ENCODE measurements at places on chromosomes 12 and 14.

GRCh38 chr12:67122584-67122983, 146.6 kb upstream of the CAND1 start:
- DNase-seq = no peak

GRCh38 chr14:76154539-76155126, 2.9 kb downstream of the GPATCH2L start:
- no peak for DNase-seq

DNA sequence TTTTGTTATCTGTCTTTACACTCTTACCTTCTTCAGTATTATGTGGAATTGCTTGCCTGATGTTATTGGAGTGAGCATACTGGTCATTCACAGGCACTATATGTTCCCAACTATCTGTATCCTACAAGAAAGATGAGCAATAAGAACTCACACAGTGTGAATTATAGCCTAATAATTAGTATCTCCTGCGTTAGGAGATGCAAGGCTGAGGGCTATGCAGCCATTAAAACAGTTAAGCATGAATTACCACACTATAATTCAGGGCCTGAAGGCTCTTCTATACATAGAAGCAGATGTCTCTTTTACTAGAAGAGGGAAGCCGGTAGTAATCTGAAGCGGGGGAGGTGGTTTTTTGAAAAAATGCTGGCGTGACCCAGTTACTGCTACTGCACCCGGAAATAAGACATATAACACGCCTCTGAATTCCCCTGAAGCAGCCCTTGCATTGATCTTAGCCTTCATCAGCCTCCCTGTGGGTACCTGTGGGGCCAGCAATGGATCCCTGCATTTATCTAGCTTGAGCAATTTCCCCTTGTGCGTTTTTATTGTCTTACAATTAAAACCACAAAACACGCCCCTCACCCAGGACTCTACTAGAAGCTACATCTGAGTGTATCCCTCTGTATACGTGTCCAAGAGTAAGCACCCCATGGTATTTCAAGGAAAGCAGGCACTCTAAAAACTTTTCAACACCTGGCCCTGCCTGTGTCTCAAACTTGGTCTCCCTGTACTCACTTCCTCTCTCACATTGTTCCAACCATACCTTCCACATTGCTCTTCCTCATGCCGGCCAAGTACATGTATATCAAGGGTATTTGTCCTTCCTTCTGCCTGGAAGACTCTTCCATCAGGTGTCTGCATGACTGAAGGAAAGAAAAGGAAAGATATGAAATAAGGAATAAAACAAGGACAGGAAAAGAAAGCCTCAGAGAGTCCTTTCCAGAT, 210.9 kb upstream of the ARID2 start:
- no peak for DNase-seq

GRCh38 chr14:53231171-53231570, 78.0 kb upstream of the DDHD1 start:
- no peak for DNase-seq

DNA sequence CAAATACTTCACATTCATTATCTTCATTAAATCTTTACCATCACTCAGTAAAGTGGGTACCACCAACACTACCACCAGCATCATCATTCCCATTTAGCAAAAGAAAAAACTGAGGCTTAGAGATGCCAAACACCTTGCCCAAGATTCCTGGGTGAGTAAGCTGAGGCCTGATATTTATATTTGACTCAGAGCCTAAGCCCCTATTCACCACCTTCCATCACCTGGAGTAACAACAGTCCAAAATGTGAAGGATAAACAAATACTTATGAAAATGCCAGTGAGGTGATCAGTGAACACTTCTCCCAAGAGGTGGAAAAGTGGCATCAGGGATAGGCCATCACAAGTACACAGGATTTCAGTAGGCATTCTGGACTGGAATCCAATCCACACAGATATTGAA, 3.7 kb downstream of the SLC38A1 start:
- DNase-seq = no peak

DNA sequence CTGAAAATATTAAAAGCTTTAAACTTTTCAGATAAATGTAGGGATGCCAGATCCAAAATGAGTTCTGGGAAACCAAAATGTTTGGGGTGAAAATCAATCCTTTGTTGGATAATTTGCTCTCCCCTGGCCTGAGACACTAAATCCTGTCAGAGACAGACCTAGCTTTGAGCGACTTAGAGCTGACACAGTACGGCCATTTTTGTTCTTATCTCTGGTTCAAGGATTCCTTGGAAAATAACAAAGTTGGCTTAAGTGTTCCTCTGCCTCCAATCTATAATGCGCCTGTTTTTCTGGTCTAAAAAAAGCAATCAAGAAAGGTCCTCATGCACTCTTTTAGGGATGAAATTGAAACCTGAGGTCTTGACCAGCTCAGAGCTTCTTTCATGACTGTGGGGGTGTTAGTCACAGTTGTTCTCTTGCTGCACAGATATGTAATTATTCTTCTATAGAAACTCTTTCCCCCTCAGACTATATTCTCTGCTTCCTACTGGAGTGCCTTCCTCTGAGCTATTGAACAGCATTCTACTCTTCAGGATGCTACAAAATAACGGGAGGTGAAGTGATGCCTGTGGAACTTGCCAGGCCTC, 52.3 kb upstream of the EGLN3 start:
- DNase-seq = no peak

GRCh38 chr12:74671421-74671820, 133.8 kb downstream of the ATXN7L3B start:
- DNase-seq = no peak

DNA sequence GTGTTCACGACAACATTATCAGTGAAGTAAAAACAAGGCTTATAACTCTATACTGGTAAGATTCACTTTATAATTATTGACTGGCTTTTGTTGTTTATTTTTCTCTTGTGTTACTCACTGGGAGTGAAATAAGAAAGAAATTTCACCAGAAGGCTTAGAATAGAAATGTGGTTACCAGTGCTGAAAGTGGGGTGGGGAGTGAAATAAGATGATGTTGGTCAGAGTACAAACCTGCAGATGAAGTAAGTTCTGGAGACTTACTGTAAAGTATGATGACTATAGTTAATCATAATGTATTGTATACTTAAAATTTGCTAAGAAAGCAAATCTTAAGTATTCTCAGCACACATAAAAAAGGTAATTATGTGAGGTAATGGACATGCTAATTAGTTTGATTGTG, 198.4 kb downstream of the KLHL28 start:
- no peak for DNase-seq

DNA sequence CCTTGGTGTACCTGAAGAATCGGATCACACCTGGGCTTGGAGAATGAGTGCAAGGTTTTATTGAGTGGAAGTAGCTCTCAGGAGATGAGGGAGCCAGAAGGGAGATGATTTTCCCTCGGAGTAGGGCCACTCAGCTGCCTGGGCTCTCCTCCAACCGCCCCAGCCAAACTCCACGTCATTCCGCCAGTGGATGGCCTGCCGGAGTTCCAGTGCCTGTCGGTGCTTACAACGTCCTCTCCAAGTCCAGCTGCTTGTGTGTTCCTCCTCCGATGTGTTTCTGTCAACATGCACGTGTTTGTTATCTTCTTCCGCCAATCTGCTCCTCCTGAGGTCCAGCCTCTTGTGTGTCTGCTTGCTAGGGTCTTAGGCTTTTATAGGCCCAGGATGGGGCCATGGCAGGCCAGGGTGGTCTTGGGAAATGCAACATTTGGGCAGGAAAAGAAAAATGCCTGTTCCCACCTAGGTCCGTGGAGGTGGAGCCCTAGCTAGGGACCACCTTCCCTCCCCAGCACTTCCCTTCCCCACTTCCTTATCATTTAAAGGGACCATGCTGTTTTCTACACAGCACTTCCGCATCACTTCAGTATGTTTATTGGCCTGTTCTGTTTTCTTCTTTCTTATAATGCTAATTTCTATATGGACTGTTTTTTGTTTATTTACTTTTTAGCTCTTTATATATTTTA, 343.2 kb downstream of the PDZRN4 start:
- peak; percentile 33 for DNase-seq

DNA sequence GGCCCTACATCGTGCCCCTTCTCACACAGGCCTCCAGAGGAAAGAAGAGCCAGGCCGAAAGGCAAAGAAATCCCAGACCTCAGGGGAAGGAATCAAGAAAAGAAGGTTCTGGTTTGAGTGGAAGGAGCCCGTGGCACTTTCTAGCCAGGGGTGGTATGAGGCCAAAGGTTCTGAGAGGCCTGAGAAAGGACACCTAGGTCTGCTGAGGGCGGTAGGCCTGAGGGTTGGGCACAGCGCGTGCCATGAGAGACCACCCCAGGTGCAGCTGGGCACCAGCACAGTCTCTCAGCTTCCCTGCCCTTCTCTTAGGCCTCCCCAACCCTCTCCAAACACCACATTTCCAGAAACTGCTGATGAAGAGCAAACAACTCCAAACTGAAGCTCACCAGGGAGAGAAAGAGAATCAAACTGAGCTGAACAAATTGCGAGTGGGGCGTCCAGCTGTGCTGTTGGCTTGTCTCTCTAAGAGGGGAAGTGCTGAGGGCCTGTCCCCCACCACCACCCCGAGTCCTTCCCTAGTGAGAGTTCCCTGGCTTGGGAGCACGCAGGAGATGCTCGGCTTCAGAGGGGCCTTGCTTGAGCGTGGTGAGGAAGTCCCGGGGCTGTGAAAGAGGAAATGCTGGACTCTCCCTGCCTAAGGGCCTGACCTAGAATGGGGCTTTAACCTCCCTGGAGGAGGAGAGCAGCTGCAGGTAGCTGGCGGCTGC, 184.8 kb downstream of the ZFP36L1 start:
- no peak for DNase-seq

DNA sequence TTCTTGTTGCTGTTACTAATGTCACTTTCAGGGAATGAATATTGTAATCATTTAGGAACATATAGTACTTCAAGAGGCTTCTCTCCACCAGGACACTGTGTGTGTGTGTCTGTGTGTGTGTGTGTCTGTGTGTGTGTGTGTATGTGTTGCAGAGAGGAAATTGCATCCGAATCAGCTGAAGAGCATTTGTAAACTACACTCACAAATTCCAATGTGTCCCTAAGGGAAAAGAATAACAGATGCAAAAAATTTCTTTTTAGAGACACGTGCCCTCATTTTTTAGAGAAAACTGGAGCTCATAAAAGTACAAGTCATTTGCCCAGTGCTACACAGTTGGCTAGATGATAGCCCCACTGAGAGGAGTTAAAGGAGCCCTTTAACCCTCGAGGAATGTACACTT, 168.8 kb downstream of the ANO4 start:
- no peak for DNase-seq

DNA sequence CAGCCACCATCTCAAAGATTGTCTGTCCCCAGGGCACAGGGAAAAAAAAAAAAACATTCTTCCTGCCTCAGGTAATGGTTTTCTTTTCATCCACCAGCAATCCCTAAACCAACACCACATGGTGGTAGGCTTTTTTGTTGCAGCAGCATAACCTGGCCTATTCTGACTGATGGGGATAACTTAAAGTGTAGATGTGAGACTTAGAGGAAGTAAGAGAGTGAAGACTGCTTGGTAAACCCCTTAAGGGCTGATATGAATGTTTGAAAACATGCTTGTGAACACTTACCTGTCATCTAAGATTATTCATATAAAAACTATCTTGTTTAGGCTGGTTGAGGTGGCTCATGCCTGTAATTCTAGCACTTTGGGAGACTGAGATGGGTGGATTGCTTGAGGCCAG, 130.2 kb upstream of the RAP1B start:
- no peak for DNase-seq

DNA sequence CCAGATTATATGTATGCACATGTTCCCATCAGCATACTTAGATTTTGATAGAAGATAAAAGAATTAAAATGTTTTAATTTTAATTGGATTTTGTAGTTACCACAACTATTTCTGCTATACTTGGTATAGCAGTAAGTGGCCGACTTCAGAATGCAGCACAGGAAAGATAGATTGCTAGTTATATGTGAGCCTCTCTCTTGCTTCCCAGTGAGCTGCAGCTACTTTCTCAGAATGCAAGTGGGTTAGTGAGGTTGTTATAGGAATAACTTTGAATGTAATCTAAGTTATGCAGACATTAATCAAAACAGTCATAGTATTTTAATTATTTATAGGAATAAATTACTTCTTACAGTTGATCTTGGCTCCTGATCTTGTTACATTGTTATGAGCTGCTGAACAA, 240.6 kb downstream of the RAD51B start:
- no peak for DNase-seq

GRCh38 chr14:79586989-79587598, 624.2 kb downstream of the DIO2 start:
- no peak for DNase-seq

- no peak for DNase-seq
Measured at GRCh38 chr12:29655861-29656260, 127.9 kb downstream of the TMTC1 start.

DNA sequence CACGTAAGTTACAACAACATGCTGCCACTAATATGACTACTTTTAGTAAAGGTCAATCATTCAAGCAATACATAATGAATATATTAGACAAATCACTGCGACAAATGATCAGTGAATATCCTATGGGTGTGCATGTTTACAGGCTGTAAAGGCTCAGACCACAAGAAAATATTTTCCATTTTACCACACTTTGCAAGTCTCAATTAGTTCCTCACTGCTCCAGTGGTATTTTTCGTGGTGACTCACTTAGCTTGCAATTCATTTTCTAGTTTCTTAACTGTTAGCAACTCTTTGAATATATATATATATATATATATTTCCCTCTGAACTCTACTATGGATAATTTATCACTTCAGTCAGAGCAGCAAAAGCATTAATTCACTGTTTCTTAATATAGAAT, 96.9 kb downstream of the EML5 start:
- DNase-seq = no peak

DNA sequence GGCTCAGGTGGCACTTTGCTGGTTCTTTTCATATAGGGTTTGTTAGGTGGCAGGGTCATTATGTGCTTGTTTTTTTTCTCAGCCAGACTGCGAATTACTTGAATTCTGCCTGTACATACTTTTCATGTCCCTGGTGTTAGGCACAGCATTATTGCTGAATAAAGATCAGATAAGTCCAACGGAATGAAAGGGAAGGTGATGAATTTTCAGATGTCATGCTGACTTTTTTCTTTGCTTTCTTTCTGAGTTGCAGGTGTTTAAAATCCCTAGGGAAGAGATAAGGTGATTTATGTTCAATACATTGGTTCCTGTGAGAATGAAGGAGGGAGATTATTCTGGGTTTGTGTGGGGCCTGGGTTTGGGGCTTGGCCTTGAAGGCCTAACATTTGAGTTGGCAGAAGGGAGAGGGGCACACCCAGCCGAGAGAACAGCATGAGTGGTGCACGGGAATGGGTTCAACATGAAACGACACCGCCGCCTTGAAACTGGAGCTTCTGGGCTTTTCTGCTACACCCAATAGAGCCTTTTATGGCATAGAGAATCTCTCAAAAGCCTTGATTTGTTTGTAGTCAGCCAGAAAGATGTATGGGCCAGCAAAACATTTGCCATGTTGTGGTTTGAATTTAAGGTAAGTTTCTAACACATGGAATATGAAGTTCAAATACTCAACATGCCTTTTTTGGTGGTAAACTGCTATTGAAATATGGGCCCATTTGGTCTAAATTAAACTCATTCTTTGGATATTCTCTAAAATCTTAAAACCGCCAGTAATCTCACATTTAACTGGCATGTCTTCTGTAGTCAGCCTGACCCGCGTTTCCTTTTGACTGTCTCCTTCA, 477.0 kb downstream of the PCNX1 start:
- DNase-seq = no peak

GRCh38 chr14:103763730-103764488, 48.3 kb downstream of the ZFYVE21 start:
- no peak for DNase-seq

- DNase-seq = no peak
Measured at GRCh38 chr14:74241652-74242017, 2.4 kb downstream of the VSX2 start.

- no peak for DNase-seq
Measured at GRCh38 chr12:76569685-76570604, 10.4 kb upstream of the OSBPL8 start.
